HS-5 (cell line): ENCODE measurements at places on chromosomes 11 and 22.

GRCh38 chr11:71064702-71065515 lies 187.5 kb downstream of the SHANK2 start:
- no peak for DNase-seq

GRCh38 chr11:60389279-60389910 lies 6.9 kb upstream of the MS4A14 start:
- no peak for DNase-seq

DNA sequence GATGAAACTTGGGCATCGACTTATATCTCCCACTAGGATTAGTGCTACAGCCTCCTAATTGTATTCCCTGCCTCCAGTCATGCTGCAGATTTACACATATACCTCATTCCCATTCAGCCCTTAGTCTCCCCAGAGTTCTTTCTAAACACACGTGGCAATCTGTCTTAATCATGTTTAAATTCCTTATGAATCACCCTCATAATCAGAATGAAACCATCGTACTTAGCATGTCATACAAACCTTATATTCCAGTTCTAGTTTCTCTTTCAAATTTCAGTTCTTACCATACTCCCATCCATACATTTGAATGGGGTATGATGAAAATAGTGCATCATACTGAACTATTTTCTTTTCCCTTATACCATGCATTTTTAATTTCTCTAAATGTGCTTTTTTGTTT lies 6.0 kb upstream of the OR10A2 start:
- DNase-seq: peak; percentile 26

DNA sequence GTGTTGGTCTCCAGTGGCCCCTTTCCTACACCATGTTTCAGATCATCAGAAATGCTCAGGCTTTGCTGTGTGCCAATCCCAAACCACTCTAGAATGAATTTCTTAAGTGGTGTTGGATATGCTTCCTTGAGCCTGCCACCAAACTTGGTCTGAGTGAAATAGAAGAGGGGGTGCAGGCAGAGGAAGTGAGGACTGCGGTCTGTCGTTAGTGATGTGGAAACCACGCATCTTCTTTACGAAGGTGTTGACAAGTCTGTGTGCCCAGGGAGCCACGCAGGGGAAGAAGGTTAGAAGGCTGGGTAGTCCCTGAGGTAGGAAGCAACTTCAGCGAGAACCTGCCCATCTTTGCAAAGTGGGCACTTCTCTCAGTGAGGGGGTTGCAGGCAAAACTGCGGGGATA lies 187.4 kb upstream of the NAV2 start:
- DNase-seq: no peak

GRCh38 chr11:1632053-1632714 lies 2.6 kb downstream of the KRTAP5-5 start:
- DNase-seq: no peak

- DNase-seq: no peak
Measured at GRCh38 chr11:29153078-29153477, 863.8 kb downstream of the KCNA4 start.

GRCh38 chr22:36156119-36156514 lies 4.4 kb downstream of the APOL3 start:
- DNase-seq: no peak

GRCh38 chr22:36100134-36100824 lies 60.3 kb downstream of the APOL3 start:
- no peak for DNase-seq

DNA sequence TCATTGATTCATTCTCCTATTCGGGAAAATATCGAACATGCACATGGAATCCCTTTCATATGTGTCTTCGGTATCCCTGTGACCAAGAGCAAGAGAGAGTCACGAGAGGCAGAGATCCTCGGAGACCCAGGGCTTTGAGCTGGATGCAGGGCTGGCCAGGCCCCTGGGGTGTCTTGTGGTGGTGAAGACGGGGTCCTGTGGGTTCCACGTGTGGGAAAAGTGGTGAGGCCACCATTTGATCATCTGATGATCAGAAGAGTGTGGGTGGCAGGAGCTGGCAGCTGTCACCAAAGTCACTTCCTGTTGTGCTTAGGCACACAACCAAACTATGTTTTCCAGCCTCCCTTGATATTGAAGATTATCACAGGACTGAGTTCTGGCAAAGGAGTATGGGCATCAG lies 94.0 kb downstream of the BRD1 start:
- no peak for DNase-seq

- no peak for DNase-seq
Measured at GRCh38 chr22:39388261-39389011, 11.1 kb upstream of the TAB1 start.

DNA sequence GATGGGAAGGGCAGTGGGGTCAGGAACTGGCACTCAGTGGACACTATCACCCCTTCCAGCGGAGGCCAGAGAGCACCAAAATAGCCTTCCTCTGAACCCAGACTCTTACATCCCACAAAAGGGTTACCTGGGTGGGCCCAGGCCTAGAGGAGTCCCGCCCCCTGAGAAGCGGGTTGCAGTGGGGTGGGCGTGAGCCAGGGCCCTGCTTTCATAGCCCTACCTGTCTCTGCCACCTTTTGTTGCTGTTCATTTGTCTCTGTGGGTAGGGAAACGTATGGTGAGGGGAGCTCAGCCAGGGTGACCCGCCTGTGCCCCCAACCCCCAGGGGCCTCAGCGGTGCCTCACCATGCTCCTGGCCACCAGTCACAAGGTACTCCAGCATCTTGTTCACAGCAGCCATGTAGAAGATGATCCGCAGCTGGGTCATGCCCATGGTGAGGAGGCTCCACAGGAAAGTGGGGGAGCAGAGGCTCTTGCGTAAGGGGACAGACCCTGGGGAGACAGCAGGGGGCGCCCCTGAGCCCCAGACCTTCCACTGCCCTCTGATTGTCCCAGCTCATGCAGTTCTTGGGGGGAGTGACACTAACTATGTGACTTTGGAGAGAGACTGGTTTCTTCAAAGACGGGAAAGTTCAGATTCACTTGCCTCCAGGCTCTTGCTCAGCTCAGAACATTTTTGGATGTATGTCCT lies 24.0 kb downstream of the SLC43A1 start:
- DNase-seq: no peak

- DNase-seq: no peak
Measured at GRCh38 chr11:24587635-24588034, 90.8 kb downstream of the LUZP2 start.

DNA sequence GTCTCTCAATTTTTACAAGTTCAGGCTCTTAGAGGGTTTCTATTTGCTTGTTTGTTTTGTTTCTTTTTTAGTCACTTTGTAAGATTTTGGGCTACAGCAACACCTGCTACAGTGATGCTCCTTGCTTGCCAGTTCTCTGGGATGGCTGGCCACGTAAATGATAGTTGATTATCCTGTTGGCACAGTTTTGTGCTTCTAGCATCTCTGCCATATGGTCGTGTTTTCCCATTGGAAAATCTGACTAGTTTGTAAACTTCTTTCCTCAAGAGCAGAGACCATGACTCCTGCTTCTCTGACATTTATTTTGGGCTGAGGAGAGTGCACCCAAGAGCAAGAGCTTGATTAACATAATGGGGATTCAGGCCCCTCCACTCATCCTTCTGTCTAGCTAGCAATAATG lies 1621.6 kb upstream of the RAG2 start:
- DNase-seq: no peak

DNA sequence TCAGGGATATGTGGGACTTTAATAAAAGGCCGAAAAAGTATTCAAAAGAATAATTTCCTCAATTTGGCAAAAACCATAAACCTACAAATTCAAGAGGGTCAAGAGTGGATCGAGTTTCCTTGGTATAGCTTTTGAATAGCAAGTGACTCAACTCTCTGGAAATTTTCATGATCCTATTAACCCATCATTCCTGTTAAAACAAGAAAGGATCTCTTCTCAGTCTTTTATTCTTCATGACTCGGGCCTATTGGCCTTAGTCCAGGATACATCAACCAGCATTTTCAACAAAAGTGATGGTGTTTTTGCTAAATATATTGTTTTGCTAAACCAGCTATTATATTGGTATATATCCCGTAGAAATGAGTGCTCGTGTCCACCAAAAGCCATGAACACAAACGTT lies 110.3 kb downstream of the ATXN10 start:
- no peak for DNase-seq

DNA sequence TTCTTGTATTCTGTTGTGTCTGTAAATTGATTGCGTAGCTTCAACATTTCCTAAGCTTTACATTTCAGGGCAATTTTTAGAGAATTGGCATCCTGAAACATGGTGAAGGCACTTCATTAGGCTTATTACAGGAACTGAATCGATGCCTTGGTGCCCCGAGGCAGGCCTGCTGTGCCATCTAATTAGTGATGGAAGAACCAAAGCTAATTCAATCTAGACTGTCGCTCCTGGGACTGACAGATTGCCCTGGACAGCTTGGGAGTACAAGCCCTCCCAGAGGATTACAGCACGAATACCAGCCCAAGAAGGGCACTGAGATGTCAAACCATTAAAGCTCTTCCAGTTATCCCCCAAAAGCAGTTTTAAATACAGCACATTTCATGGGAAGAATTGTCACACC lies 243.2 kb upstream of the ZC3H12C start:
- no peak for DNase-seq

GRCh38 chr11:77252555-77253270 lies 48.8 kb downstream of the GDPD4 start:
- DNase-seq: no peak

GRCh38 chr11:108019870-108020540 lies 11.3 kb downstream of the CUL5 start:
- no peak for DNase-seq

DNA sequence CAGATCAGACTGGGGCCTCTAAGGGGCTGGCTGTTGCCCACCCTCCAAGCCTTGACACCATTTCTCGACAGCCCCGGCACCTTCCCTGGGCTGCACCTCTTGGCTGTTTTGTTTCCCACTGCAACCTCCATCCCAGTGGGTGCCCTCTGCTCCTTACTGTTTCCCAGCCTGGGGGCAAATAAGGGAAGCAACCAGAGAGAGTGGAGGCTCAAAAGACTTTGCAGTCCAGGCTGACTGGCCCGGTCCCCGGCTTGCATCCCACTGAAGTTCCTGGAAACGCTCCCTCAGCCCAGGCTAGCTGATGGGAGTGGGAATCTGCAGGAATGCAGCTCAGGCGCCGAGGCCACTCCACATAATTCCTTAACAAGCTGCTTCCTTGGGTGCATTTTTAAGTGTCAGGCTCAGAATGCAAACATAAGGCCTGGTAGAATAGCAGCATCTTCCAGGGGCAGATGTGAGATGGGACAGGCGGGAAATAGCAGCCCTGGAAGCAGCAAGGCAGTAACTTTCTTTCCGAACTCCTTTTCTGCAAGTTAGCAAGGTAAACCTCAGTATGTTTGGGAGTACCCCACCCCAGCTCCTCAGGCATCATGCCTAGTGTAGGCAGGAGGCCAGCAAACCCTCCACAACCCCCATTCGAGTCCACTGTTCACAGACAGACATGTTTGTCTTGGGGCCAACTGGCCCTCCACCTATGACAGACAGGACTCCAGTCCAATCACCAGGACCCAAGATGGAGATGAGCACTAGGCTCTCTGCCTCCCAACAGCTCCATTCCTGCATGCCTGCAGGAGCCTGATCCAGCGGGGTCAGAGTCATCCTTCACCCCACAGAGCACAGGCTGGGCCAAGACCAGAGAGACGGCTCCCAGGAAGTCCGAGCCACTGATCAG lies 39.3 kb downstream of the RPL27A start:
- DNase-seq: no peak

- no peak for DNase-seq
Measured at GRCh38 chr11:92644595-92645445, 324.6 kb upstream of the MTNR1B start.

GRCh38 chr11:11440144-11440543 lies 87.1 kb upstream of the CSNK2A3 start:
- no peak for DNase-seq

- DNase-seq: no peak
Measured at GRCh38 chr22:49660794-49661781, 166.6 kb downstream of the BRD1 start.

DNA sequence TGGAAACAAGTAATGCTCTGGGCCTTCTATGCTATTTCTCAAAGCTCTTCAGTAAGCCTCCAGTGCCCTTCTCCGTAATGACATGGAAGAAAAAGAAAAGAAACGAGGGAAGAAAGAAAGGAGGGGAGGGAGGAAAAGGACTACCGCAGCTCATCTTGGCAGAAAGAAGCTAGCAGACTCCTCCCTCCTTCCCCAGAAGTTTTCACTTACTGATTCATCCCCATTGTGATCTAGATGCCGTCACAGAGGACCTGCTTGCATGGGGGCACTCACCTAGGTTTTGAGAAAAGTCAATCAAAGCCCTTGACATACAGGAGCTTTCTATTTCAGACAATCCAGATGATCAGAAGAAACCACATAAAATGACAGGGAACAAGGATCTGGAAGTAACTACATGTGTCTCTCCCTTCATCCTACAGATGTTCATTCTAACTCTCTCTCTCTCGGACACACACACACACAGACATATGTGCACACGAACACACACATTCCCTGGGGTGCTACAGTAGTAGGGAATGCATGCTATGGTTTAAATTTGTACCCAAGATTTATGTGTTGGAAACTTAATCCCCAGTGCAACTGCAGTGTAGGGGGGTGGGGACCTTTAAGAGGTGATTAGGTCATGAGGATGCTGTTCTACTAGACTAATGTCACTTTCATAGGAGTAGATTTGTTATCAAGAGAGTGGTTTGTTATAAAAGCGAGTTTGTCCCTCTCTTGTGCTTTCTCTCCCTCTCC lies 37.6 kb upstream of the RCN1 start:
- DNase-seq: no peak

- no peak for DNase-seq
Measured at GRCh38 chr11:26620282-26621045, 48.4 kb upstream of the MUC15 start.

DNA sequence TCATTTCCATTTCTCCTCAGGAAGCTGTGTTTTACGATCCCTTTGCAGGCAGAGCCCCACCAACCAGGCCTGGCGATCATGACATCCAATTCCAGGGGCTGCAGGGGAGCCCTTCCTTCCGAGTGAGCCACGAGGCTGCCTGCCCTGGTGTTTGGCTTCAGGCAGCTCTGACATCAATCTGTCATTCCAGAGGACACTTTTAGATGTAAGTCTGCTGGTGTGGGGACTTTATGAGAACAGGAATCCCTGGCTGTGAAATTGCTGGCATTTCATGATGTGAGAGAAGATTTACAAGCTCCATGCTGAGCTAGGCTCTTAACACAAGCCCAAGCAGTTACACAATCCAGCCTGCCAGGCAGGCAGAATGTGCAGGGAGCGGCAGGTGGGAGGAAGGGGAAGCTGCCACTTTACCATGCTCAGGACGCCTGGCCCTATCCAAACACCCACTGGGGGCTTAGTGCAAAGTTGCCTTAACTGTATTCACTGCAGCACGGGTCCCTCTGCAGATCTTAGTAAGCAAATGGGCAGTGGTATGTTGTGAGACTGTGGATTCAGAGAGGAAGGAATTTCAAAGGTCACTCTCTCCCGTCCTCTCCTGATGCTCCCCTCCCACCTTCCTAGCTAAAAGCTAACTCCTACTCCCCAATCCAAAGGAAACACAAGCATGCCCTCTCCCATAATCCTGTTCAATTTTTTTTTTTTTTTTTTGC lies 43.4 kb upstream of the MICAL2 start:
- DNase-seq: no peak

- DNase-seq: no peak
Measured at GRCh38 chr22:43446037-43446803, 34.4 kb downstream of the MPPED1 start.

DNA sequence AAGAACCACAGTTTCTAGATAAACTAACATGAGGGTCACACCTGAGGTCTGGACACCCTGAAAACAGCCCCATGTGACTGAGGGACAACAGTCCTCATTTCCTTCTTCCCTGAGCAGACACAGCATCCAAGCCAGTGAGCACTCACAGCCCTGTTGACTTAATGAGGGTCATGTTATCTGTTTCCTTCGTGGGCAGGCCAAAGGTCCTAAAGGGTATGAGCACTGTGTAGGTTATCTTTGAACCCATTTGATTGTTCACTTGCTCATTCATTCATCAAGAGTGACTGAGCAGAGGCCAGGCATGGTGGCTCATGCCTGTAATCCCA lies 170.7 kb upstream of the B3GAT1 start:
- no peak for DNase-seq
